Neural crest cell (in vitro differentiated cells): ENCODE measurements at places on chromosomes 6 and 20. TPM values are rescaled to one million over a fixed set of nuclear protein-coding genes. Genes with fewer than 3 reads are reported as not detected.

NKX2-4 gene
- total RNA-seq: not detected in 2 replicates

DNA sequence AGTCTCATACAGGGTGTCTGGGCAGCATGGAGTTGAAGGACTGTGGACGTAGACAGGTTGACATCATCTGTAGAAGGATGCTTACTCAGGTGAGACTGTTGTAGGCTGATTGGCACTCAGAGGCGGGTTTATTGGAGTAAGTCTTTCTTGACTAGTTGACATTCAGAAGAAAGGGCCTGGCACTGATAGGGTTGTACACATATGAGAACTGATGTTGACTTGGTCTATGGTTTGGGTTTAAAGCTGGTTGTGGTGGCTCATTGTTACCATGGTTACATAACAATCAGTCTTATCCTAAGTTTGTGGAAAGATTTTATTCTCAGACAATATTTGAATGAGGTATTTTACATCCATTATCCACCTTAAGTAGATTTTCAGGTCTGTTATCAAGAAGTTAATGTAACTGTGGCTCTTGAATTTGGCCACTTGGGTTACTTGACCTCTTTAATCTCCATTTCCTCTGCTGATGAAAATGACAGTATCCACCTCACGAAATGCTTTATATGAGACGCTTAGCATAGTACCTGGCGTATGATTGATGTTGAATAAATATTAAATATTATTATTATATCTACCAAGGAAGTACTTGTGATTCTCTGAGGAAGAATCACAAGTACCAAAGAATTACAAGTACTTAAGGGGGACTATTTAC, 109.3 kb downstream of the DNAH8 start:
- no peak for DNase-seq

DNA sequence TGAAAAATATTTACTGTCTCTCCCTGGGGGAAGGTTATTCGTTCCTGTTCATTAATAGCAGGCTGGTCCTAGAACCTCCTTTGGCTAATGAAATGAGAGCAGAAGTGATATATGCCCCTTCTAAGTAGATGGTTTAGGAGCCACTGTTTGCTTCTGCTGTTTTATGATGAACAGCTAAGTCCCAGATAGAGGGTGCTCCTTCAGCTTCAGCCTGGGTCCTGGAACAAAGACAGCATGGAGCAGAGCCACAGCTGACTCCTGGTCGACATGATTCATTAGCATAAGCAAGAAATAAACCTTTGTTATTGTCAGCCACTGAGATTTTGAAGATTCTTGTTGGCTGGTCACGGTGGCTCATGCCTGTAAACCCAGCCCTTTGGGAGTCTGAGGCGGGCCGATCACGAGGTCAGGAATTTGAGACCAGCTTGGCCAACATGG, 47.8 kb upstream of the ARMC2 start:
- no peak for DNase-seq

DNA sequence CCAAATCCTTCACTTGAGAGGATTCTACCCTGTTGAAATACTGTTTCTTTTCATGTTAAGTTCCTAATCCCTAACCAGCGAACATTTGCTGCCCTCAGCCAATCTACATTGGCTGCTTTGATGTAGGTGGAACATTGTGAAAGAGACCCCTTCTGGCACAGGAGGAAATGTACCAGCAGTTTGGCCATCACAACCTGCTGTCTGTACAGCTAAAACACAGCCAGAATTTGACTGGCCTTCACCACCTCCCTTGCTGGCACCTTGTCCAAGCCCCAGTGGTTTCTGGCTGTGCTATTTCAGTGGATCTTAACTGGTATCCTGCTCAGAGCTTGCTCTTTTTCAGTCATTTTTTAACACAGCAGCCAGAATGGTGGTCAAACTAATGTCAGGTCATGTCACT, 202.1 kb upstream of the EPHA7 start:
- no peak for DNase-seq

DNA sequence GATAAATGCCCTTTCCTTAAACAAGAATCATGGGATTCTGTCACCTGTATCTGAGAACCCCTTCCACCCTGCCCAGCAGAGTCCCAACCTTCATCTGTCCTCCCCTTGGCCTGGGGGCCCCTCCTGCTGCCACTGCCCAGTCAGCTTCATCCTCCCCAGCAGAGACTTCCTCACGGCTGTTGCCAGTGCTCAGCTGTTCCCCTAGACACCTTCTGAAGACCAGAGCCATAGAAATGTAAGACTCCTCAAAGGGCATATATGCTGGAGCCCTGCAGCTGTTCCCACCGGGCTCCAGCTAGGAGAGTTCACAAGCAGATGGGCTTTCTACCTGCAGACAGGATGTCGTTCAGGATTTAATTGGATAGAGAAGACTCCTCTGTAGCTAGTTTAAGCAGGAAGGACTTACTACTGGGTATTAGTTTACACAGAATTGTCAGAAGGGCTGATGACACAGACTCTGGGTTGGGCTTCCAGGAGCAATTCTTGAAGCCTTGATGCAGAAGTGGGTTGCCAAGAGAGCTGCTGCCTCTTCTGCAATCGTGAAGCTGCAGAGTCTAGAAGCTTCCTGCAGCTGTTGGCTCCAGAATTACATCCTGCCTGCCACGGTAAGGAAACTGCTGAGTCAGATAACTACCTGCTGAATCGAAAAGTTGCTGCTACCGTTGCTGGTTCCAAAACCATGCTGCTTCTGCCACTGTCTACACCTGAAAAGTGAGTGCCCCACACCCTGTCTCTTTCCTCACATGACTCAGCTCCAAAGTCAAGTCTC, 57.1 kb upstream of the MLN start:
- no peak for DNase-seq

- no peak for DNase-seq
These were observed 96.0 kb downstream of the ADTRP start for GRCh38 chr6:11682561-11682975.
